G401 (cell line): ENCODE measurements at places on chromosomes 12 and 14. TPM values are rescaled to one million over a fixed set of nuclear protein-coding genes. Genes with fewer than 3 reads are reported as not detected.

The ASB2 gene
- total RNA-seq: 7.9 and 9.9 TPM in 2 replicates

The GLI1 gene
- total RNA-seq: 4.7 and 6.4 TPM in 2 replicates

The KRT79 gene
- not detected in 2 replicates for total RNA-seq

The SLC7A8 gene
- total RNA-seq: 14.5 and 15.9 TPM in 2 replicates

The COA8 gene
- 29.7 and 34.7 TPM in 2 replicates for total RNA-seq

The ACVRL1 gene
- 1.8 and 2.9 TPM in 2 replicates for total RNA-seq

The CLEC1B gene
- not detected in 2 replicates for total RNA-seq

The CABP1 gene
- 0.86 TPM in 1 of 2 replicates, not detected in the other for total RNA-seq

The ITGB7 gene
- total RNA-seq: 0.41 and 0.49 TPM in 2 replicates

The LRFN5 gene
- total RNA-seq: not detected in 2 replicates

The E2F7 gene
- 2.7 and 5.7 TPM in 2 replicates for total RNA-seq
